ENCODE measurements at places on chromosomes 4 and X. TPM values are rescaled to one million over a fixed set of nuclear protein-coding genes. Genes with fewer than 3 reads are reported as not detected.

NAP1L2 gene
- total RNA-seq = 2.5 TPM

- H3K27ac ChIP-seq = no peak overlapping the region
- no peak overlapping the region for H3K4me3 ChIP-seq
- DNase-seq = no peak
- H3K36me3 ChIP-seq = no peaks in the 10 kb centered on the region
- H3K27me3 ChIP-seq = no peaks in the 10 kb centered on the region
Measured at GRCh38 chr4:101355246-101355645, 7.9 kb upstream of the PPP3CA start.

- no peak for DNase-seq
- H3K36me3 ChIP-seq = no peaks in the 10 kb centered on the region
- peaks cover 7% of the 10 kb centered on the region for H3K4me1 ChIP-seq
- no peak overlapping the region for H3K4me3 ChIP-seq
Measured at GRCh38 chr4:6331018-6331417, 61.4 kb downstream of the WFS1 start.

DNA sequence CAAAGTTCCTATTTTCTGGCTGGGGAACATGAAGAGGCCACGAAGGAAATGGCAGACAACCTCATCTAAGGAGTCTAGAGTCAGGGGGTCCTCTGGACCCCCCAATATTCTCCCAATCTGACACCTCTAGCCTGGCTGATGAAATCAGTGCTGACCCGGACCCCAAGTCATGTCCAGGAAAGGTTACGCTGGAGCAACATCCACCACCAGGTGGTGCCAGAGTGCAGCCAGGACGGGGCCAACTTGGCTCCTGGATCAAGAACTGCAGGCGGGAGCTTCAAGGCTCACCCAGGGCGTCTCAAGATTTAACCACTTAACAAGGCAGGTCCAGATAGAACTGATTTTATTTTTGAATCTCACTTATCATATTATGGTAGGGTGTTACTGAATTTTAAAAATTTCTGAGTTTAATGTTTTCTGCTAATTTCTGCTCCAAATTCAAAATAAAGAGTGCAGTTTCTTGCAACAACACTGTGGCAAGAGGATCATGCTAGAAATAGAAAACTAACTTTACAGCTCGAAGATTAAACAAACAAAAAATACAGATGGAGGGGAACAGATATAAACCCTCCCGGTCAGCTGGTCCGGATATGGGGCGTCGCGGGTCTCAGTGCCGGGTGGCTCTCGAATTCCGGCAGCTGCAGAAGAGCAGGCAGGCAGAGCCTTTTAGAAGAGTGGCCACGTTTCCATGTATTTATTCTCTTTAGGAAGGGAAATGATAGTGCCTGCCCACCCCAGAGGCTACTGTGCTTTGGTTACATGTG lies 135.5 kb downstream of the AFAP1 start:
- H3K4me3 ChIP-seq = no peak overlapping the region
- peak; percentile 86 for DNase-seq
